ENCODE measurements at places on chromosomes 1 and 21.

DNA sequence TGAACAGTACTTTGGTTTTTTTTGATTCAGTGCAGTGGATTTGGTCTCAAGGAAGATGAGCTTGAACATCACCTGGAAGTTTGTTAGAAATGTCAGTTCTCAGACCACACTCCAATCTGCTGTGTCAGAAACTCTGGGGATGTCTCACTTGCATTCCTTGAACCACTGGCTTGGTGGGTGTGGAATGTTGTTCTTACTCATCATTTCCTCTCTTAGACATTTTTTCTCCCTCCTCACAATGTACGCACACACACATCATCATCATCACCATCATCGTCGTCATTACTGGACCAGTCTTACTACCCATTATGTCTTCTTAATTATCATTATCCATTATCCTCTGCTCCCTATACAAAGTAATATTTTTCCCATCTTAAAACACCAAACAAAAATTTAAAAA, 91.9 kb upstream of the KCNK2 start:
- DNase-seq, result no peak

DNA sequence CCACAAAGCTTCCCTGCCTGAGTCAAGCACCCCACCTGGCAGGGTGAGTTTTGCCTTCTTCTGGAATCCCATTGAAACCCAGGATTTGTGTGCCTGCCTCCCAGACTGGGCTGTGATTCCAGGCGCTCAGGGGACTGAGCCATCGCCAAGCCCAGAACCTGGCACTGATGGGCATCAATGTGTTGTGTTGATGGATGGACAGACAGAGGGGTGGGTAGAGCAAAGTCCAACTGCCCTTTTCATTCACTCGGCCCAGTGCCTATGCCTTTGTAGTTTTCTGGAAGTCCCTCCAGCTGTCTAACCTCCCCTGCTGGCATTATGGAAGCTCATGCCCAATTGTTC, 66.0 kb upstream of the LAPTM5 start:
- no peak for DNase-seq

GRCh38 chr1:175402336-175402735, 209.8 kb upstream of the KIAA0040 start:
- no peak for DNase-seq

DNA sequence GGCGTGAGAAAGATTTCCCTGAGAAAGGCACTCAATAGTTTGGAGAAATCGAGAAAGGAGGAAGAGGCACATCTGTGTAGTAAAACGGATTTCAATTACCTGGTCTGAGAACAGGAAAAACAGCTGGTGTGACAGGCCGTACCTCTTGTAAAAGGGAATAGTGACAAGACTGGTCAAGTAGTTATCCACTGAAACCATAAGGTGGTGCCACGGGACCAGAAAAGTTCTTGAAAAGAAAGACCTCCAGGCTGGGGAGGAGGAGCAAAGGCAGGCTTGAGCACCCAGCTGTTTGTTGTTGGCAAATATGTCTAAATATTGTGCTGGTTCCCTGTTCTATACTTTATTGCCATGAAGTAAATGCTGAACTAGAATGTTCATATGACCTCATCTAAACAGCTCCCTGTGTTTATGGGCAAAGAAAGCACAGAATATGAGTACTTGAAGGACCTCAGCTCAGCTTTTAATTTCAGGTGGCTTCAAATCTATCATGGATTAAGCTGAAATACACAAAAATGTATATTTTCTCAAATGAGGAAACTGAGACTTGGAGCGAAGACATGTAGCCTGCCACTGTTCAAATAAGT, 4.0 kb downstream of the HAO2 start:
- peak; percentile 66 for DNase-seq

DNA sequence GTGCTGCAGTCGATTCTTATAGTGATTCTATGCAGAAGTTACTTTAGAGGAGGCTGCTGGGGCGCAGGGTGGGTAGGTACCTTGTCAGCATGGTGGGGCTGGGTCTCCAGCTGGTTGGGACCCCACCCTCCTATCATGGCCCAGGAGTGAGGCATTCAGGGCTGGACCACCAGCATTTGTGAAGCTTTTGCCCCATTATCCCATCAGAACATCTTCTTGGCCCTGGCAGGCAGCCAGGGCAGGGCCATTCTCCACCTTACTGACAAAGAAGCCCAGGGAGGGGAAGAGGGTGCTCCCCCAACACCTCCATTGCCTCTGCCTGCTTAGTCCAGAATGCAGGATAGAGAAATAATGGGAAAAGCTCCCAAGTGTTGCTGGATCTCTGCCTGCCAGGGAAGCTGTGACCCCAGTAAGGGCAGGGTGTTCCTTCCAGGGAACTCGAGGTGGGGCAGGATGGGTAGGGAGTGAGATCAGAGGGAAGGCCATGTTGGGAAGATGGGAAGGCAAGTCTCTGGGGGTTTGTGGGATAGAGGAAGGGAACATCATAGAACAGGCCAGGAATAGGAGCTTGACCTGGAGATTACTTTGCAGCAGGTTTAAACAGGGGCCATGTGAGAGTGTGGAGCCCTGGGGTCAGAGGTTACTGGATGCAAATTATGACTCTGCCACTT, 16.2 kb upstream of the SLC2A1 start:
- DNase-seq, result no peak

- DNase-seq, result no peak
Measured at GRCh38 chr1:155192346-155193274, 15.1 kb downstream of the THBS3 start.
